ENCODE measurements at places on chromosomes 12 and 14. TPM values are rescaled to one million over a fixed set of nuclear protein-coding genes. Genes with fewer than 3 reads are reported as not detected.

The PLEKHD1 gene
- total RNA-seq = 0.25 TPM

The DHRS7 gene
- total RNA-seq = 165 TPM

The RNASE8 gene
- total RNA-seq = not detected

The AQP5 gene
- 0.22 TPM for total RNA-seq

The SMCO3 gene
- 0.29 TPM for total RNA-seq

The C14orf132 gene
- 10.3 TPM for total RNA-seq

The BEGAIN gene
- total RNA-seq = 0.39 TPM

The LRRIQ1 gene
- total RNA-seq = 0.34 TPM

The RTN1 gene
- total RNA-seq = 3.6 TPM

The LALBA gene
- total RNA-seq = not detected

GRCh38 chr14:104977681-104978653, at the start of gene AHNAK2:
Gene AHNAK2, minus strand, starts transcription at chr14:104978374. Its CDS starts 137 bp downstream, at chr14:104978237.
- no peak within 1 kb of the TSS for H3K27ac ChIP-seq
- no peak within 1 kb of the TSS for H3K4me3 ChIP-seq
- H3K36me3 ChIP-seq = no peaks in the 10 kb centered on the region
- DNase-seq = peak; percentile 75
- peaks cover 20% of the 10 kb centered on the region for H3K4me1 ChIP-seq
- no peaks in the 10 kb centered on the region for H3K27me3 ChIP-seq

- H3K27ac ChIP-seq = no peak overlapping the region
- no peaks in the 10 kb centered on the region for H3K27me3 ChIP-seq
- no peak overlapping the region for H3K4me3 ChIP-seq
Observed at GRCh38 chr12:109542876-109543275, 30.4 kb downstream of the MMAB start.

- no peak overlapping the region for H3K4me3 ChIP-seq
- DNase-seq = no peak
- H3K27me3 ChIP-seq = no peaks in the 10 kb centered on the region
- no peaks in the 10 kb centered on the region for H3K4me1 ChIP-seq
- no peaks in the 10 kb centered on the region for H3K36me3 ChIP-seq
- H3K27ac ChIP-seq = no peak overlapping the region
Observed at GRCh38 chr12:79706156-79706555, 15.4 kb upstream of the PAWR start.

DNA sequence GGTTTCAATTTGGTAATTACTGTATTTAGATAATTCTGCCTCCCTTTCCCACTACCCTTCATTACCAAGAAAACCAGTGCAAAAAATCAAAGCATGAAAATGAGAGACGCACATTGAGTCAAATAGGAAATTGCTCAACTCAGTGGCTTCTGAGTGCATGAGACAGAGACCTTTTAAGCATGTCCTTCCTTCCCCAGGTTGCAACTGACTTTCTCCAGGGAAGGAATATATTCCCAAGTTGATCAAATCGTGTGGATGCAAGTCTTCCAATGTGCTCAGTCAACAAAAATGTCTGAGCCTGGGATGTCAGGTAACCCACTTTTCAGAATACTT, 12.9 kb downstream of the BMP4 start:
- peaks cover 10% of the 10 kb centered on the region for H3K27me3 ChIP-seq
- no peaks in the 10 kb centered on the region for H3K36me3 ChIP-seq
- H3K27ac ChIP-seq = no peak overlapping the region
- H3K4me1 ChIP-seq = peaks cover 4% of the 10 kb centered on the region
- DNase-seq = no peak

GRCh38 chr12:74349925-74350324, 187.7 kb upstream of the ATXN7L3B start:
- no peak overlapping the region for H3K27ac ChIP-seq
- H3K27me3 ChIP-seq = no peaks in the 10 kb centered on the region
- H3K4me3 ChIP-seq = no peak overlapping the region
- no peaks in the 10 kb centered on the region for H3K36me3 ChIP-seq
- DNase-seq = no peak

DNA sequence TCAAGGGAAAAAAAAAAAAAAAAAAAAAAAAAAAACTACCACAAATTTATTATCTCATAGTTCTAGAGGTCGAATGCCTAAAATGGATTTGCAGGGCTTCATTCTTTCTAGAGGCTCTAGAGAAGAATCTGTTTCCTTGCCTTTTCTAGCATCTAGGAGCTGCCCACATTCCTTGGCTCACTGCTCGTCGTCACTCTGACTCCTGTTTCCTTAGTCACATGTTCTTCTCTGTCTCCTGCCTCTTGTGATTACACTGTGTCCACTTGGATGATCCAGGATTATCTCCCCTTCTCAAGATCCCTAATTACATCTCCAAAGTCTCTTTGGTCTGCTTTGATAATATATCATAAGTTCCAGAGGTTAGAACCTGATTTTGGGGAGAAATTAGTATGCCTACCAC, 88.7 kb downstream of the HECTD1 start:
- H3K36me3 ChIP-seq = no peaks in the 10 kb centered on the region
- DNase-seq = no peak
- H3K4me3 ChIP-seq = no peak overlapping the region
- no peaks in the 10 kb centered on the region for H3K4me1 ChIP-seq
- H3K27ac ChIP-seq = no peak overlapping the region
- H3K27me3 ChIP-seq = no peaks in the 10 kb centered on the region

GRCh38 chr12:68121143-68121542, 38.4 kb downstream of the IFNG start:
- H3K27me3 ChIP-seq = no peaks in the 10 kb centered on the region
- no peaks in the 10 kb centered on the region for H3K36me3 ChIP-seq
- H3K4me1 ChIP-seq = no peaks in the 10 kb centered on the region
- H3K4me3 ChIP-seq = no peak overlapping the region
- DNase-seq = no peak

DNA sequence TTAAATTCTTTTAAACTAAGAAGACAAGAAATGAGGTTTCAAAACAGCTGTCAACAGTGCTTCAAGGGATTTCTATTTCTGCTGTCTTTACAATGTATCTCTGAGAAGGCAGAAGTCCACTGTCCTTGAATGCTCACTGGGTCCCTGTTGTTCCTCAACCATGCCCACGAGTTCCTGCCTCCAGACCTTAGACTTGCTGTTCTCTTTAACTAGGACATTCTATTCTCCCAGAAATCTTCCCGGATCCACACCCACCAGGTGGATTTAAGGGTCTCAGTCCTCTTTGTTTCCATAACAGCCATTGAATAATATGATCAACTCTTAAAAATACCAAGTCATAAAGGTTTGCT, 6.7 kb upstream of the SLC41A2 start:
- H3K36me3 ChIP-seq = no peaks in the 10 kb centered on the region
- H3K4me1 ChIP-seq = peaks cover 5% of the 10 kb centered on the region
- H3K27ac ChIP-seq = no peak overlapping the region
- H3K27me3 ChIP-seq = no peaks in the 10 kb centered on the region
- no peak for DNase-seq

- no peak overlapping the region for H3K27ac ChIP-seq
- no peak overlapping the region for H3K4me3 ChIP-seq
- no peaks in the 10 kb centered on the region for H3K36me3 ChIP-seq
- no peaks in the 10 kb centered on the region for H3K27me3 ChIP-seq
- H3K4me1 ChIP-seq = peaks cover 14% of the 10 kb centered on the region
Observed at GRCh38 chr12:89020121-89020480, 332.2 kb downstream of the DUSP6 start.

- H3K4me3 ChIP-seq = no peak overlapping the region
- no peaks in the 10 kb centered on the region for H3K36me3 ChIP-seq
Observed at GRCh38 chr12:75481774-75482173, 1.2 kb downstream of the GLIPR1 start.

DNA sequence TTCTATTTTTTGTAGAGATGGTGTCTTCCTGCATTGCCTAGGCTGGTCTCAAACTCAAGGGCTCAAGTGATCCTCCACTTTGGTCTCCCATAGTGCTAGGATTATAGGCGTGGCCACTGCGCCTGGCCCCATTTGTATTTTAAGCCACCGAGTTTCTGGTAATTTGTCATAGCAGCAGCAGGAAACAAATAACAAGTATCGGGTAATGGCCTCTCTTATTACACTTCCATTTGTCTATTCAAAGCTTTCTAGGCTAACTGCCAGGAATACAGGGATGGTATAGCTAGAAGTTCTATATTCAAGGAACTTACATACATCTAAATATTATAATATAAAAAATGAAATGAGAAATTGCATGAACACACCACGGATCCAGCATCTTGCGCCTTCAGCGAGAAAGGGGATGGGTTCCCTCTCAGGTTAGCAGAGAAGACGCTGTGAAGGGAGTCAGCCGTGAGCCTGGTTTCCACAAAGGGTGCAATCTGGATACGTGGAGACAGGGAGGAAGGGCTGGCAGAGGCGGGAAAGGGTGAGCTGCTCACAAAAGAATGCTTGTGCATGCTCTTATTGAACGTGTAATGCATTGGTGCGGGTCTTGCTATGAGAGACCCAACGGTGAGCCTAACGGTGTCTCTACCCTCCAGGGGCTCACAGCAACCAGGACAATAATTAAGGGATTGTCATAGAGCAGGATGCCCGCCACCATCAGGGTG, 9.5 kb downstream of the BDKRB1 start:
- no peak for DNase-seq
- H3K27me3 ChIP-seq = no peaks in the 10 kb centered on the region
- H3K4me3 ChIP-seq = no peak overlapping the region
- no peaks in the 10 kb centered on the region for H3K36me3 ChIP-seq
- no peak overlapping the region for H3K27ac ChIP-seq

DNA sequence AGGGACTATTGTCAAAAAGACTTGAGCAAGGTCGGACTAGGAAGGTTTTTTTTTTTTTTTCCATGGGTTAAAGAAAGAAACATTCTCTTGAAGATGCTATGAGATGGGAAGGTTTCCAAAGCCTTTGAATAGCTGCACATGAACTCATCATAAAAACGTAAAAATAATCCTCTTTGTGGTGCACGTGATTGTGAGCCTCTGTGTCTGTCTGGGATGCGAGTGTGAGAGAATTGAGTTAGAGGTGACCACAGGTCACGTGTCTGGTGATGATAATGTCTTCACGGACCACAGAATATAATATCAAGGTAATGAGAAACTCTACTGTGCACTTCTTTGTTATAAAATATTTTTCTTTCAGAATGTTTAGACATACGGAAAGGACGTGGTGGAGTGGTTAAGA, 24.3 kb upstream of the ADGRD1 start:
- DNase-seq = no peak
- H3K36me3 ChIP-seq = no peaks in the 10 kb centered on the region
- H3K4me1 ChIP-seq = no peaks in the 10 kb centered on the region
- H3K27me3 ChIP-seq = peaks cover 5% of the 10 kb centered on the region
- H3K4me3 ChIP-seq = no peak overlapping the region
- no peak overlapping the region for H3K27ac ChIP-seq

DNA sequence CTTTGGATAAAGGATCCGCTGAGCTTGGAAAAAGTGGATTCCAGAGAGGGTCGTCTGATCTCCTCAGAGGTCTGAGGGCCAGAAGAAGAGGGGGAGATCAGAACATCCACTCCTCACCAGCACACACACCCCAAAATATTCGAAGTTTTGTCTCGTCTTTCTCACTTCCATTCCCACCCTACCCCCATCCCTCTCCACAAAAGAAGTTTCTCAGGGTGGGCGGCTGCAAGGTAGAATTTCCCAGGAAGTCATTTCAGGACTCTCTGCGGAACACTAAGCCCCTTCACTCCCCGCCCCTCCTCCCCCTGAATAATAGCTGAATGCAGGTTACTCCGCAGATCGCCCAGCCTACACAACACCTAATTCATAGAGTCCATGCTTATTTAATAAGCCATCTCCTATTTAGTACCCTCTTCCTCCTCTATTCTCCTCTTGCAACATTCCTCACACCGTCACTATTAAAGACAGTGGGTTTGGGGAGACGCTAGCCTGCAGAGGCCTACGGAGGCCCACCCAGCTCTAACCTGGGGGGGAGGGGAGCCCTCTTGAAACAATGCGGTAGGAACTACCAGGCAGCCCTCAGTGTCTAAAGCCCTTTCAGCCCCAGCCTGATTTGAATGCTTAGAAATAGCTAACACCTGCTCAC, 649 bp upstream of the SALL2 start:
- no peaks in the 10 kb centered on the region for H3K36me3 ChIP-seq
- H3K27ac ChIP-seq = no peak overlapping the region
- peaks cover 8% of the 10 kb centered on the region for H3K4me1 ChIP-seq
- DNase-seq = no peak

GRCh38 chr12:55899082-55899481, 28.6 kb downstream of the PYM1 start:
- H3K27ac ChIP-seq = no peak overlapping the region
- no peak overlapping the region for H3K4me3 ChIP-seq
- peaks cover 9% of the 10 kb centered on the region for H3K4me1 ChIP-seq
- H3K36me3 ChIP-seq = peaks cover 19% of the 10 kb centered on the region

- no peaks in the 10 kb centered on the region for H3K36me3 ChIP-seq
- H3K4me1 ChIP-seq = peaks cover 7% of the 10 kb centered on the region
- H3K4me3 ChIP-seq = no peak overlapping the region
- no peaks in the 10 kb centered on the region for H3K27me3 ChIP-seq
Observed at GRCh38 chr14:41636492-41637392, 30.1 kb downstream of the LRFN5 start.

- H3K27me3 ChIP-seq = no peaks in the 10 kb centered on the region
- H3K4me3 ChIP-seq = no peak overlapping the region
- no peaks in the 10 kb centered on the region for H3K36me3 ChIP-seq
- H3K27ac ChIP-seq = no peak overlapping the region
Observed at GRCh38 chr12:127685491-127685890, 581.5 kb upstream of the TMEM132C start.

DNA sequence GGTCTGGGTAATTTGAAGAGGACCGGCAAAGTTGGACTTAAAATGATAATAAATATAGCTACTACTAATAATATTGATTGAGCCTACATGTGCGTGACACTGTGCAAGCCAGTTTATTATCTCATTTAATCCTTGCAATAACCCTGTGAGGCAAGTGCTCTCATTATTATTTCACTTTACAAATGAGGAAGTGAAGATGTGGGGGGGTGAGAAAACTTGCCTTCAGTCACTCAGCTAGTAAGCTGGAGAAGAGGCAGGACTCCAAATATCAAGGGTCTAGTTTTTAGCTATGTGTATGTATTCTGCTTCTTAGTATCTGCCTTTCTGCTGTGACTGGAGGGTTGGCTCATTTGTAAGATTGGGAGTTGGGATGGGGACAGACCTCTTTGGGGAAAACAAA, 39.2 kb downstream of the NPAS3 start:
- H3K4me3 ChIP-seq = no peak overlapping the region
- H3K27ac ChIP-seq = no peak overlapping the region
- no peak for DNase-seq
- H3K36me3 ChIP-seq = no peaks in the 10 kb centered on the region

DNA sequence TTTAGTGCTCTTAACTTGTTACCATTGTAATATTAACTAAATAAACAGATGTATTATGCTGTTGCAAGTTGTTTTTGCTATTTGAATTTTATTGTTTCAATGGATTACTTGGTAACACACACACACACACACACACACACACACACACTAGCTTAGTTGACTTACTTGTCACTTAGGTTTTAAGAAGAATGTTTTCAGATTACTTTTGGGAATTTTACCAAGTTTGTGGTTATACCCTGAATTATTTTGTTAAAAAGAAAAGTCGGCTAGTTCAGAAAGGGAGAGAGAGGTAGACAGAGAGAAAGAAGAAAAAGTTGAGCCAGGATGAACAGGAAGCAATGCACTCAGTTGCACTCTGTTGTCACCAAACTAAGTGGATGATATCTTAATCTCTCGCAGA, 5.3 kb downstream of the SSTR1 start:
- no peak for DNase-seq
- no peaks in the 10 kb centered on the region for H3K36me3 ChIP-seq
- H3K27me3 ChIP-seq = peaks cover 38% of the 10 kb centered on the region
- no peak overlapping the region for H3K4me3 ChIP-seq
- no peaks in the 10 kb centered on the region for H3K4me1 ChIP-seq
